ENCODE measurements at places on chromosomes 16 and 17.
A peak's percentile ranks its signal among the peaks of the same experiment; 100 is the strongest.

GRCh38 chr16:23132775-23133463 lies 16.3 kb downstream of the USP31 start:
- no peak for DNase-seq

DNA sequence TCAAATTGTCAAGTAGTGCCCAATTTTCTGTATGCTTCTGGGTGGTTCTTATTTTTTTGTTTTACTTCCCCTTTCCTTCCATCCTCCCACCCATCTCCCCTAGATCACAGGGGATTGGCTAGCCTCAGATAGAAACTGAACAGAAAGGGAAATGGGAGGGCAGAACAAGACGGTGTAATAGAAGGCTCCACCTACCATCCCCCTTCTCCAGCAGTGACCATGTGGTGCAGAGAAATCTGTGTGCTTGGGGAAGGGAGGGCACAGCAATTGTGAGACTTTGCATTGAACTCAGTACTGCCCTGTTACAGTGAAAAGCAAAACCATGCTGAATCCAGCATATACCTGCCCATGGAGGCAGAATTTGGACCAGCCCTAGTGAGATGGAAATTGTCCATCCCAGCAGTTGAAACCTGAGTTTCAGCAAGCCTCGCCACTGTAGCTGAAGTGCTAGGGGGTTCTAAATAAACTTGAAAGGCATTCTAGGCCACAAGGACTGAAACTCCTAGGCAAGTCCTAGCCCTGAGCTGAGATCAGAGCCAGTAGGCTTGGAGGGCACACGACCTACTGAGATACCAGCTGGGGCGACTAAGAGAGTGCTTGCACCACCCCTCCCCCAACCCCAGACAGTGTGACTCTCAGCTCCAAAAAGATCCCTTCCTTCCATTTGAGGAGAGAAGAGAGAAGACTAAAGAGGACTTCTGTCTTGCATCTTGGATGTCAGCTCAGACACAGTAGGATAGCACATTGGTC lies 5.2 kb downstream of the SLFN11 start:
- DNase-seq, result no peak

DNA sequence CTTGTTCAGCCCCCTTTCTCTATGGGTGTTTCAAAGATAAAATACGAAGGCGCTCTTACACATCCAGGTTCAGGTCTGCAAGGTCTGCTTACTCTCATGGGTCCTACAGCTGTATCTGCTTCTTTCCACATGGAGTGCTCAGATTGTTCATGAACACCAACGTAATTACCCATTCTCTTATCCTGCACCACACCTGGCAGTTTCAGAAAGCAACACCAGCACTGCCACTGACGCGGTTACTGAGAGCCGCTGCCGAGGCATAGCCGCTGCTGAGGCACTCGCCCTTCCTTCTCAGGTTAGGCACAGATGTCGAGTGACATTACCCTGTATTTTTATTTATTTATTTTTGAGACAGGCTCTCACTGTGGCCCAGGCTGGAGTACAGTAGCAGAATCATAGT lies 147.1 kb downstream of the RPTOR start:
- DNase-seq, result no peak

GRCh38 chr16:69406780-69407331 lies 17.6 kb upstream of the CYB5B start:
- no peak for DNase-seq

DNA sequence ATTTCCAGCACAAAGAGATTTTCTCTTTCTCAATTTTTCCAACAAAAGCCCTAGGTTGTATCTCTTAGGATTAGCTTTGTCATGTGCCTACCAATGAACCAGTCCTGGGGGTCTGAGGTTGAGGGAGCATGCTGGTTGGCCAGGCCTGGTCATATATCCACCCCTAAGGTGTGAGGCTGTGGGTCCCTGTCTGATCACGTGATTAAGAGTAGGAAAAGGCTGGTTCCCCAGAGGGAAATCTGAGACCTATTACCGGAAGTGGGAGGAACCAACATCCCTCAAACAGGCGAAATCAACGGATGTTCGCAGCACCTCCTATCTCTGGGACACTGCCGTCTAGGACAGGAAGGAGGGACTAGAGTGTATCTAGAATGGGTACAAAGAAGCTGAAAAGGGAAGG lies 185.7 kb upstream of the IRX5 start:
- no peak for DNase-seq

DNA sequence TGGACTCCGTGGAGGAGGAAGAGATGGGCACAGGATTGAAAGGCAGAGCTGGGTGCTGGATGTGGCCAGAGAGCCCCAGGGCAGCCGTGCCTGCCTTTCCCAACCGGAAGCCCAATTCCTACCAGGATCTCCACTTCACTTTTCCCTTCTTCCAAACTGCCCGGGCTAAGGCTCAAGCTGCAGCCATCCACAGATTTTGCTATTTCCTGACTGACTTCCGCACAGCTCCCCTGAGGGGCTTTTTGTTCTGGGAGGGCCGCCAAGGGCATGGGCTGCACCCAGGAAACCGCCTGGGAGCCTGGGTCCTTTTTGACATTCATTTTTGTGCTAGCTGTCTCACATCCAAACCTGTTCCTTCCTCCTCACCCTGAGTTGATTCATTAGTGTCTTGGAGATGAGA lies 4.2 kb downstream of the SHISA6 start:
- DNase-seq, result no peak

DNA sequence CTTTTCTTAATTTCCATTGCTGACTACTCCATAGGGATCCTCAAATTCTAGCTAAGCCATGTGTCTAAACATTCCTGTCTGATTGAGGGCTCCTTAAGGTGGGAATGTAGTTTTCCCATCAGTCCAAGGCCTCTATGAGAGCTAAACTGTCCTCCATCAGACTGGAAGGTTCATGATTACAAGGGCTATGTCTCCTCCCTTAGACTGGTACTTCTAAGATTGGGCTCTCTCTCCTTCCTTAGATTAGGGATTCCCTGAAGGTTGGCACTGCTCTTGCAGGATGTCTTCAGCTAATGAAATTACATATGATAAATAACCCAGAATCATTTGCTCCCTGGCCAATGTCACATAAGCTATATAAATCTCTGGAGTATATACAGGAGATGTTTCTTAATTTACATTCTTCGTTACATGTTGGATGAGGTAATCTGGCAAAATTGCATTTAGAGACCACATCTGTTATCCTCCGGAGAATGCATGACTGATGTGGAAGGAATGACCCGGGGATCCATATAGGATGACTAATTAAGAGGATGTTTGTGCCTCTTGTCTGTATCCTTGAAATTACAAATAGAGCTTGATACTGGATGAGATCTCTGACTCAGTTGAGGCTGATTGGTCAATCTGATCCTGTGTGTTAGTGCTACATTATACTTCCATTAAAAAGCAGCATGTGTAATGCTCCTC lies 14.2 kb downstream of the B4GALNT2 start:
- no peak for DNase-seq

DNA sequence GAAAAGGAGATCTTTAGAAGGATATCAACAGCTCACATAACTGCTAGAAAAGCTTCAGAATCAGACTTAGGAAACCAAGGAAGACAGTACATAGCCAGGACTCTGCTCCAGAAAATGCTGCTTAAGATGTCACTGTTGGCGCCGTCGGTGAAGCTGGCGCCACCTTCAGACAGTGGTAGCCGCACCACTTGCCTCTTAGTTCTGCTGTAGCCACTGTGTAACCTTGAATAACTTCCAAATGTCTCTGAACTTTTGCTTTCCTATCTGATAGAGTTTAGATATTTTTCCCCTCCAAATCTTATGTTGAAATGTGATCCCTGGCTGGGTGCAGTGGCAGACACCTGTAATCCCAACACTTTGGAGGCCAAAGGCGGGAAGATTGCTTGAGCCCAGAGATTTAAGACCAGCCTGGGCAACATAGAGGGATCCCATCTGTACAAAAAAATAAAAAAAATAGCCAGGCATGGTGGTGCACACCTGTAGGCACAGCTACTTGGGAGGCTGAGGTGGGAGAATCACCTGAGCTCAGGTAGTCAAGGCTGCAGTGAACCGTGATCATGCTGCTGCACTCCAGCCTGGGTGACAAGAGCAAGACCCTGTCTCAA lies 6.3 kb upstream of the USP31 start:
- DNase-seq, result no peak

GRCh38 chr17:249236-249993 lies 68.0 kb upstream of the DOC2B start:
- no peak for DNase-seq

DNA sequence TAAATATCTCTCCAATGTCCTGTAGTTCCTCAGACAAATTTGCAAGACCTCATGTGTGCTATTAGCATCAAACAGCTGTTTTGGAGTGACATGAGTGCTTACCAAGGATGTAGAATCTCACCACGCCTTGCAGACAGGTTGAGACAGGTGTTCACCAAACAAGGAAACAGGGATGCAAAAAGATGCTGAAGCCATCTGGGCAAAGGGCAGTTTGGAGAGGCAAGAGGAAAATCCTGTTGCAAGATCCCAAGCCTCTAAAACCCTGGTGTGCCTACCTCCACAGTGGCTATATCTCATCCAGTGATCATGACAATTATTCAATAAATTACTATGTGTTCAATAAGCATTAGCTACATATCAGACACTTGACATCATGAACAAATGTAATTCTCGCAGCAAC lies 373.7 kb downstream of the SOX9 start:
- DNase-seq, result no peak

- DNase-seq, result no peak
These were observed 170.0 kb downstream of the C16orf78 start for GRCh38 chr16:49543631-49543946.

GRCh38 chr16:13866073-13866472 lies 53.9 kb upstream of the ERCC4 start:
- DNase-seq, result no peak

- DNase-seq, result no peak
These were observed 2.4 kb downstream of the MMP15 start for GRCh38 chr16:58027916-58028455.

- DNase-seq, result no peak
These were observed 40.9 kb upstream of the KCNJ16 start for GRCh38 chr17:70034158-70034557.

GRCh38 chr17:56289321-56289720 lies 136.0 kb downstream of the ANKFN1 start:
- no peak for DNase-seq

DNA sequence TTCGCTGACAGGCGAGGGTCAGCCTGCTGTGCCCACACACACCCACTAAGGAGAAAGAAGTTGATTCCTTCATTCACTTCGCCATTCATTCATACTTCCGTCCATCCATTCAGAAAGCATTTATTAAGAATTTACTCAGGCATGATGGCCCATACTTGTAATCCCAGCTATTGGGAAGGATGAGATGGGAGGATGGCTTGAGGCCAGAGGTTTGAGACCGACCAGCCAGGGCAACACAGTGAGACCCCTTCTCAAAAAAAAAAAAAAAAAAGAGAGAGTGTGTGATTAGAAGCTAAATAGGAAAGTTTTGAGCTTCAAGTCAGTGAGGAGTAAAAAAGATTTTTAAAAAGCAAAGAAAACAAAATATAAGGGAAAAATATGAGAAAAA lies 8.7 kb downstream of the CES2 start:
- no peak for DNase-seq

DNA sequence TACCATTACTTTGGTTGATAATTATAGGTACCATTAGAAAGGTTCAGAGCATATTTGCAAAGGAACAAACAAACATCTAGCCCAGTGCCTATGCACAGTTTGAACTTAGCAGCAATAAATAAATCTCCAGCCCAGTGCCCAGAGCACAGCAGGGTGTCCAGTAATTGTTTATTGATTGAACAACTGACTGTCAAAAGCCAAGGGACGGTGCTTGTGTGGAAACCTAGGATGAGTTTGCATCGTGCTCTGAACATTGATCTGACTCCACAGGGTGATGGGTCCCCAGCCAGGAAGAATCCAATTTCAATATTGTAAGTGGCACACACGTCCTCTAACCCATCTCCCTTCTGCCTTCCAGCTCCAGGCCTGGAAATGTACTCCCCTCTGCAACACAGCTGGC lies 625.5 kb upstream of the C16orf82 start:
- no peak for DNase-seq

DNA sequence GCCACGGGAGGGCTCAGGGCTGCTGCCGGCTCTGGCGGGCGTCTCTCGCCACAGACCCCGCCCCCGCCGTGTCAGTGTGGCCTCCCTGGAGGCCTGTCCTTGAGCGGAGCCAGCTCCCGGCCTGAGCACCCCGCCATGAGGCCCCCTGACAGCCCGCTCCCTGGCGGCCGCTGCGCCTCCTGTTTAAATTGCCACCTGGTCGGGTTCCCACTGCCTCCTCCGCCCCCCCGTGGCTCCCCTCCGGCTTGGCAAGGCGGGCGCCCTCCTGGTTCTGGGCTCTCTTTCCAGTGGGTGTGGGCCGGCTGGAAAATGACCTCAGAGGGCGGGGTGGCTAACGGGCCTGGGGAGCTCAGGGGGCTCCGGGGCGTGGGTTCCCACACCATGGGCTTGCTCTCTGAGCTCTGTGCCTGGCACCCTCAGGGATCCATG lies 42.1 kb upstream of the SSTR5 start:
- no peak for DNase-seq

GRCh38 chr17:76159157-76159556 lies 18.1 kb upstream of the FOXJ1 start:
- no peak for DNase-seq

GRCh38 chr16:4213737-4214136 lies 28.1 kb downstream of the SRL start:
- no peak for DNase-seq

GRCh38 chr17:32285306-32285705 lies 19.7 kb downstream of the RHBDL3 start:
- DNase-seq, result no peak

DNA sequence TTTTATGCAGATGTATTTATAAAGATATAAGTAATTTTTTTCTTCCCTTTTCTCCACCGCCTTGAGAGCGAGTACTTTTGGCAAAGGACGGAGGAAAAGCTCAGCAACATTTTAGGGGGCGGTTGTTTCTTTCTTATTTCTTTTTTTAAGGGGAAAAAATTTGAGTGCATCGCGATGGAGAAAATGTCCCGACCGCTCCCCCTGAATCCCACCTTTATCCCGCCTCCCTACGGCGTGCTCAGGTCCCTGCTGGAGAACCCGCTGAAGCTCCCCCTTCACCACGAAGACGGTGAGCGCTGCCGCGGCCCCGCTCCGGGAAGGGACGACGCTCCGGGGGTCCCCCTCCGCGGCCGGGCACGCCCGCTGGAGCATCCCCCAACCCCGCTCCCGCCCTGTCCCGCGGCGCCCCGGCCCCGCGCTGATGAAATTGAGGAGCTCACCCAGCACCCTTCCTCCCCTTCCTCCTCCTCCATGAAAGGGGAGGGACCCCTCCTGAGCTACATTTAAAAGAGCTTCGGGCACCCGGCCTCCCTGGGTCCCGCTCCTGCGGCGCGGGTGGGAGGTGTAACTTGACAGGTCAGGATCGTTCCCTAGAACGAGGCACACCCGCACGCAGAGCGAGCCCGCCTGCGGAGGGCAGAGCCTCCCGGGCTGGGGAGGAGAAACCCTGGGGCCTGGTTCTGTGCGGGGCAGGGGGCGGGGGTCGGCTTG lies 706 bp downstream of the HLF start:
- peak; percentile 34 for DNase-seq
